ENCODE measurements at places on chromosomes 5 and 9. TPM values are rescaled to one million over a fixed set of nuclear protein-coding genes. Genes with fewer than 3 reads are reported as not detected.

Gene PCDH12
- polyA plus RNA-seq, result 0.46 TPM

GRCh38 chr9:36566813-36567221, 5.9 kb upstream of the MELK start:
- DNase-seq, result no peak

DNA sequence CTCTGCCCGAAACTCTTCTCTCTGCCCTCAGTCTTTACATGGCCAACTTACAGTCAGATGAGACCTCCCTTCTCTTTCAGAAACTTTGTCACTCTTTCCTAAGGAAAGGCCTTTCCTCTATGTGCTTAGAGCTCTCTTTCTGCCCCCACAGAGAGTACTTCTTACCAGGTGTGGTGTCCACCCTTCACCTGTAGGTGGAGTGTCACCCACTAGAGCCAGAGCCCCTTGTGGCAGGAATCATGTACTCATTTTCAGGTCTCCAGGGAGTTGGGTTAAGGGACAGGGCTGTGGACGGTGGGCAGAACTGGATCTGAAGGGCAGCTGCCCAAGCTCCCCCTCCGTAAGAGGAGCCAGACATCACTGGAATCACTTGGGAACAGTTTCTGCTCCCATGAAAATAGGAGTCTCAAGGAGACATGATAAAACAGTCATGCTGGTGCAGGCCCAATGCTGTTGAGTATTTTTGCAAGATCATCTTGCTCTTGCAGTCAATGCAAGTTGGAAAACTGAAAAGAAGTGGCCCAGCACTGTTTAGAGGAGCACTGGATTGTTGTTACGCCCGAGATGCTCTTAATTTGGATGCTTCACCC, 436.7 kb downstream of the ZSWIM6 start:
- peak; percentile 31 for DNase-seq

Gene C5orf58
- polyA plus RNA-seq, result 4.6 TPM

- DNase-seq, result no peak
These were observed 163.4 kb upstream of the FSTL4 start for GRCh38 chr5:133775584-133776304.

Gene FBN2
- polyA plus RNA-seq, result 0.13 TPM

Gene DRD1
- polyA plus RNA-seq, result 0.08 TPM

DNA sequence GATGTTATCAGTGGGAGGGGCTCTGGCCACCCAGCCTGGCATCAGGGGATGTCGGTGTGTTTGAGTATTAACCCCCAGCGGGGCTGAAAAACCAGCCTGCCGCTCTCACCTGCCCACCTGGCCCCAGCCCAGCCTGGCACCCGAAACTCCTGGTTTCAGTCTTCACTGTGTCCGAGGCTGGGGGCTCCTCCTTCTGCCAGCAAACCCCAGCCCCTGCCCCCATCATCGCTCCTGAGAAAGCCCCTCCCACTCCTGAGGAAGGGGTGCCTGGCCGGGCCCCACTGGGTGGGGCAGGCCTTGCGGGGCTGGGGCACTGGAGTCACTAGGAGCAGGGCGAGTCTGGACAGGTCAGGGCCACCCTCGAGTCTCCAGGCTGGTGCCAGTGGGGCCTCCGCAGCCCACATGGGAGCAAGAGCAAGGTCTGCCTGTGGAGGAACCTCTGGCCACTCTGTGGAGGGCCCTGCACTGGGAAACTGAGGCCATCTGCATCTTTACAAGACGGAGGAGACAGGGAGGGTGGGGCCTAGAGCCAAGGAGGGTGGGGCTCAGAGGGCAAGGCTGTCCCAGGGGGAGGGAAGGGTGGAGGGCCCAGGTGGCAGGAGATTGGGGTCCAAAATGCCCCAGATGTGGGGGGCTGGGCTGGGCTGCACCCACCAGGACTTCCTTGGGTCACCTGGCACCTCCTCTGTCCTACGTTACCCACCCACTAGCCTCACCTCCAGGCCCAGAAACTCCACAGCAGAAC, 51.5 kb upstream of the NOTCH1 start:
- no peak for DNase-seq

DNA sequence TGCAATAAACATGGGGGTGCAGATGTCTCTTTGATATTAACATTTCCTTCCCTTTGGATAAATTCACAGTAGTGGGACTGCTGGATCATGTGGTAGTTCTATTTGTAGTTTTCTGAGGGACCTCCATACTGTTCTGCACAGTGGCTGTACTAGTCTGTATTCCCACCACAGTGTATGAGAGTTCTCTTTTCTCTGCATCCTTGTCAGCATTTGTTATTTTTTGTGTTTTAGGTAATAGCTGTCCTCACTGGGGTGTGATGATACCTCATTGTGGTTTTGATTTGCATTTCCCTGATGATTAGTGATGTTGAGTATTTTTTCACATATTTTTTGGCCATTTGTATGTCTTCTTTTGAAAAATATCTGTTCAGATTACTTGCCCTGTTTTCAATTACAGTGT, 562.5 kb downstream of the CSNK1G3 start:
- DNase-seq, result no peak

GRCh38 chr5:17713301-17713700, 79.0 kb downstream of the TAF11L14 start:
- DNase-seq, result no peak

Gene S100Z
- not detected for polyA plus RNA-seq

Gene RASEF
- polyA plus RNA-seq, result 38.8 TPM

DNA sequence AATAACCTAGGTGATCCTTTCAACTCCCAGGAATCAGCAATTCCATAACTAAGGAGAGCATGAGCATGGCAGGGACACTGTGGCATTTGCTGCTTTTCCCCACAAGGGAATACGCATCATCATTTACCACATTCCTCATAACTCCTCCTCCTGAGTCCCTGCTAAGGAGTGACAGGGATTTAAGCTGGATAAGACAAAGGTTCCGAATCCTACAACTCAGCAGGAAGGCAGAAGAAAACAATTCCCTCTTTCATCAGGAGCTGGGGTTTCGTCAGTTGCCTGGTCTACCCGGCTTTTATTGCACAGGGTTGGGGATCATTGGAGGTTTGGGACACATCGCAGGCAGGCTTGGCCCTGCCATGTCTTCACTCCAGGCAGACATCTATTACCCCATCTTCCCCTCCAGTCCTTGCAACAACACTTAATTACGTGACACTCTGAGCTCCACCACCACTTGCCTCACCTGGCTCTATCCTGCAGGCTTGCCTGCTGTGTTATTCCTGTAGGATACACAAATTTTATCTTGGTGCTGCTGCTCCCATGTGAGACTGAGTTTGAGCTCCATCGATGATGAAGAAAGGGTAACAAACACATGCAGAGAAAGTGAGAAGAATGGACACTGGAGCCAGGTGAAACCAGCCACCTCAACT, 563.0 kb upstream of the KLF4 start:
- DNase-seq, result no peak

DNA sequence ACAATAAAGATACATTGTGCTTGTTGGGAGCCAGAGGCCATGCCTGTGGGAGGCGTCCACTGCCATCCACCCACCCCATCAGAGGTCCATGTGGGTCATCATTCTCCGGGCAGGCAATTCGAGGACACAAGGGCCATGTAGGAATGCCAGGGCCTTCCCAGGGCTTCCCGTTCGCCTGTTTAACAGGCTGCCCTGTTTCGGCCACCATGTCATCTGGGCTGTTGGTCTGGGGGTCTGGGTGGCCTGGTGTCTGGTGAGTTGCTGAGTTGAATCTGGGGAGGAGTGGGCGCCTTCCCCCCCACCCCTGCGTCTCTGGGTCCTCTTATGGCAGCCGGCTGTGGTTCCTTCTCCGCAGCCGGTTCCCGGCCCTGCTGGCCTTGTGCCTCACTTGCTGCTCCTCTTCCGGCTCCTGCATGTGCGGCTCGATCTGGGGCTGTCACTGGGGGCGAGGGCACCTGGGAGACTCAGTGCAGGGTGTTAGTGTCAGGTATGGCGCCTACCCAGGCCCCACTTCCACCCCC, 117.4 kb downstream of the WNK2 start:
- no peak for DNase-seq

Gene SLC6A3
- not detected for polyA plus RNA-seq

Gene PROB1
- polyA plus RNA-seq, result 0.56 TPM

Gene OR13F1
- polyA plus RNA-seq, result not detected

Gene ERAP2
- polyA plus RNA-seq, result 1.2 TPM

Gene PLPPR1
- not detected for polyA plus RNA-seq

Gene ROPN1L
- polyA plus RNA-seq, result 0.76 TPM

DNA sequence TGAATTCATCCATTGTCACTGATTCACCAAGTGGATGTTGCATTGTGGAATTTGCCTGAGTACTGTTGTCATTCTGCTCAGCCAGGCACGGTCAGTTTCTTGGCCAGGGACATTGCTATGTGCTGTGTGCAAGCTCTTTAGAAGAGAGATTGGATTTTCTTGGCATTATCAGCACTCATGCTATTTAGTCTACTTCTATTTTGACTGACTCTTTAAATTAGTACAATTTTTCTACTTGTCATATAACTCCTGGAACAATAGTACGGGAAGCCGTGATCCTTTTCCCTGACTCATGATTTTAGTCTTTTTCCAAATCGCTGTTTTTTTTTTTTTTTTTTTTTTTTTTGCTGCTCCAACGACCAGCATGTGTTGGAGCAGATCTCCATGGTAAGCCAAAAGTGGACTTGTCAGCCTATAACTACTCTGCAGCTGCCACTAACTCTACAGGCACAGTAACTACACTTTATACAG, 129.7 kb downstream of the CDC42SE2 start:
- DNase-seq, result peak; percentile 36

GRCh38 chr5:177604656-177605055, 4.7 kb downstream of the B4GALT7 start:
- no peak for DNase-seq

Gene SPATA31D4
- polyA plus RNA-seq, result not detected

- no peak for DNase-seq
These were observed 217.5 kb upstream of the TAS2R1 start for GRCh38 chr5:9847631-9848030.

DNA sequence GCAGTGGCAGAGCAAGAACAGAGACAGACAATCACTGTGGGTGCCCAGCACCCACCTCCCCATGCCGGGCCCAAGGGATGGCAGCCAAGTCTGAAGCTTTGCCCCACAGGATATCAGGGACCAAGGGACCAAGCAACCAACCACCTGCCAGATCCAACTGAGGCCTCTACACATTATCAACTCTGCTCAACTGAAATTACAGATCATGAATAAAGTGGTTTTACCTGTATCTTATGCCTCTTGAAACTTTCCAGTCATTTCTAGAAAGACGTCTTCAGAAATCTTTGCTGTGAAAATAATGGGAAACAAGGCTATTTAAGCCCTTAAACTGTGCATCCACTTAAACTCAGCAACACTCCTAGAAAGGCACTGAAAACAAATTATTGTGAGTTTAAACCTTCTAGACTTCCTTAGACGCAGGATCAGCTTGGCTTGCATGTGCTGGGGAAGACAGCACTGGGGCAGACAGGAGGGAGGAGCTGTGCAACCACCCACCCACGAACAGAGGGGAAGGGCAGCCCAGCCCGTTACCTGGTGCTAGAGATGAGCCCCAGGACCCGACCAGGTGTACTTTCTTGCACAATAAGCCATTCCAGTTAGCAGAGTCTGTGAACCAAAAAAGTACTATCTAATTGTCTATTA, 80.0 kb downstream of the SEMA4D start:
- no peak for DNase-seq

Gene MED27
- polyA plus RNA-seq, result 13.1 TPM

Gene SLC6A19
- polyA plus RNA-seq, result 0.19 TPM

GRCh38 chr5:171418982-171419687, at the start of gene FGF18:
FGF18 (plus strand) TSS chr5:171419647; CDS start chr5:171420200, 553 bp downstream.
- peak; percentile 44 for DNase-seq

Gene EFCAB9
- polyA plus RNA-seq, result not detected

Gene ZFR
- 25.3 TPM for polyA plus RNA-seq

Gene TEK
- polyA plus RNA-seq, result 0.56 TPM

DNA sequence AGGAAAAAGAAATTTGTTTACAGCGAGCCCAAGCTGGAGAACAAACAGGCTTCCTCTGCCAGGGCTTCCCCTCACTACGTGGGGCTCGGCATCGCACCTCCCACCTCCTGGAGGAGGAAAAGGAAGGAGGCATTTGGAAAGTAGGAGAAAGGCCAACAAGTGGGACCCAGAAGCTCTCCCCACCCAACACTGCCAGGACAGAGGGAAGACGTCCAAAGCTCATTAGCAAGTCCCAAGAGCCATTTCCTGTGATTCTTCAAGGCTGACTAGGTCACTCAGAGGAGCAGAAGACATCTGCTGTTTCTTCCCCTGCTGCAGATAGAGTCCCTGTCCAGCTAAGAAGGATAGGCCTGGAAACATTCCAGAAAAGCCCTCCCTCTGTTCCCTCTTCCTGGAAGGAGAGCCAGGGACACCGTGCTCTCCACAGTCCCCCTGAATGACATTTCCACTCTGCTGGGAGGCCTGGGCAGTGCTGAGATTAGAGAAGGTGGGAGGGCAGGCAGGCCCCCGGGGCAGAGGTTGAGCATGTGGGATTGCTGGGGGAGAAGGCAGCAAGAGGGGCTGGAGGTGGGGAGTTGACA, 57.0 kb upstream of the NEURL1B start:
- no peak for DNase-seq

Gene HTR1A
- polyA plus RNA-seq, result not detected

DNA sequence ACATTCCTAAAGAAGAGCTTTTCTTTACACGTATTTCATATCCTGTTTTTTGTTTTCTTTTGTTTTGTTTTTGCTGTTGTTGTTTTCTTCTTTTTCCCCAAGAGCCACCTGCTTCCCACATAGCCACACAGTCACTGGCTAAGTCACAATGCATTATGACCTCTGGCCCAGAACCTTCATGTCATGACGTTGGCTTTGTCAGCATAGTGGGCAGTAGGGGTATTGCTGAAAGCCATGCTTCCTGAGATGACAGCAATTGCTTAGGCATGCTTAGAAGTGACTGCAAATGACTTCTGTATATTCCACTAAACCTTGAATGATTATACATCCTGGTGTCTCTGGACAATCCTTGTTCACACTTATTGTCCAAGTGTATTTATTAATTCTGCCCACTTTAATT, 375.8 kb downstream of the TAF11L14 start:
- DNase-seq, result no peak

Gene MAP1B
- polyA plus RNA-seq, result 2.1 TPM

Gene SARDH
- 2.6 TPM for polyA plus RNA-seq

DNA sequence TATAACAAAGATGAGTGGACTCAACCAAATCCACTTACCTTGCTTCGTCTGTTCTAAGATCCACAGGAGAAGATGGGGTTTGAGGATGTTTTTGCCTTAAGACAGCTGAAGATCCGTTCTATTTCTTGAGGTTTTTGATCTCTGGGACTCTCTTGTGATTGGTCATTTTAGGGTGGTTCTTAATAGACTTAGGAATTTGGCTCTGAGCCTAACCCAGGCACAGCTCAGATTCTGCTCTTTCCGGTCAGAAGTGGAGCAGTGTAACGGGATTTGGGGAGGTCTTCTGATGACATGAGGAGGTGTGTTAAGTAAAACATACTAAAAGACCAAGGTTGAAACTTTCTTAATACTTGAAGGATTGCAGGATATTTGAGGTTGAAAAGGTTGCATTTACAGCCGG, 166.9 kb downstream of the DMRT2 start:
- DNase-seq, result no peak

Gene SPATA31C1
- polyA plus RNA-seq, result not detected

Measured in stomach (tissue), 19 donors.